ENCODE measurements at places on chromosomes 1 and 21.

DNA sequence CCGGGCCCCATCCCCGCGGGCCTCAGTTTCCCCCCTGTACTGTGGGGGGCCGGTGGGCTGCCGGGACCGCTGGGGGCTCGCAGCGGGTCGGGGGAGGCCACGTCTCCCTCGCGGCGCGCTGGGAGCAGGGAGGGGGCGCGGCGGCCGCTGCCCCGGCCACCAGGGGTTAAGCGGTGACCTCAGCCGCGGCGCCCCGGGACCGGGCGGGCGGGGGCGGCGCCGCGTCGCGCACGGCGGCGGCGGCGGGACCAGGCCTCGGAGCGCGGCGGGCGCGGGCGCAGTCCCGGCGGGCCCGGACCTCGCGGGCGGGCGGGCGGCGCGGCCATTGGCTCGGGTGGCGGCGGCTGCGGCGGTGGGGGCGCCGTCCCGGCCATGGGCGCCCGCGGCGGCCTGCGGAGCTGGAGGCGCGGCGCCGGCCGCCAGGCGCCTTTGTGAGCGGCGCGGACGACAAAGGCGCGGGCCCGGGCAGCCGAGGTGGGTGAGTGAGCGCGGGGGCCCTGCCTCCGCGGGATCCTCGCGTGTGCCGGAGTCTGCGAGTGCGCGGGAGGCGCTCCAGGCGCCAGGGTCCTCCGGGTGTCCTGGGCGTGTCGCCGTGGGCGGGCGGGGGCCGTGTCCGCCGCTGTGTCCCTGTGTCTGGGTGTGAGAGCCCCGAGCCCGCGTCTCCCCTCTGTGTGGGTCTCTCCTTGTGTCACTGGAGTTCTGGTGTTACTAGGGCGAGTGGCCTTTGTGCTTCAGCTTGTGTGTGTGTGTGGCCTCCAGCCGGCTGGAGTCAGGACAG, at the start of gene ARHGEF10L:
ARHGEF10L (plus strand) TSS at position 222 of the 778 bp plus-strand sequence. CDS start 40,898 bp downstream, outside the sequence.
- peak; percentile 18 for DNase-seq

GRCh38 chr1:62722796-62723195, 34.6 kb upstream of the DOCK7 start:
- DNase-seq, result no peak

DNA sequence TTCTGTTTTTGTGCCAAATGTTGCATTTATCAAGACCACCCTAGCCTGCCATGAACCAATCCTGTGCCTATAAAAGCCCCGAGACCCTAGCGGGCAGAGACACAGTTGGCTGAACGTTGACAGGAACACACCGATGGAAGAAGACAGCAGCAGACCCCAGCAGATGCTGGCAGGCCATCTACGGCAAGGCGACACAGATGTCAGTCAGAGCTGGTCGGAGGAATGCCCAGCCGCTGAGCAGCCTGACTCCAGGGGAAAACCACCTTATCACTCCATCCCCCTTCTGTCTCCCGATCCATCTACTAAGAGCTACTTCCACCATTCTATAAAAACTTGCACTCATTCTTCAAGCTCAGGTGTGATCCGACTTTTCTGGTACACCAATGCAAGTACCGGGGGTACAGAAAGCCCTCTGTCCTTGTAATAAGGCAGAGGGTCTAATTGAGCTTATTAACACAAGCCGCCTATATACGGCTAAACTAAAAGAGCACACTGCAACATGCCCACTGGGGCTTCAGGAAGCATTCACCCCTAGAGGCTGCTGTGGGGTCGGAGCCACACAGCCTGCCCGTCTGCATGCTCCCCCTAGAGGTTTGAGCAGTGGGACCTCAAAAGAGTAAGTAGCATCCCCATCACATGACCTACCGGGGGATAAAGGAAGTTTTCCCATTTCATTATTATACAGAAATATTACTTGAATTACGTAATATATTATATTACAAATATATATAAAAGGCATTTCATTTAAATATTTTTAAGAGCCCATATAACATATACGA, 1156.3 kb upstream of the B3GALT2 start:
- DNase-seq, result no peak

DNA sequence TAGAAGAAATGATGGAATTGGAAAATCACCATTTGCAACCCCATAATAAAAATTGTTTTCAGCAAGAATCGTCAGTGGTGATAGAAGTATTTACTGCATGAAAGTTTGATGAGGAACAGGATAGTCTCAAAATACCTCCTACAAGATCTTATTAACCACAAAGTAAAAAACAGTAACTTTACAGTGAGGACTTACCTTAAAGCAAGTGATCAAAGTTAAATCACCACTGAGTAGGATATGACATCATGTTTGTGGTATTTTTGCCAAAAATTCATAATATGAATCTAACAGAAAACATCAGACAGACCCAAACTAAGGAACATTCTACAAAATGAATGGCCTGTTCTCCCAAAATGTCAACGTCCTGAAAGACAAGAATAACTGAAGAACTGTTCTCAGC, 19.9 kb downstream of the ALDH9A1 start:
- no peak for DNase-seq

DNA sequence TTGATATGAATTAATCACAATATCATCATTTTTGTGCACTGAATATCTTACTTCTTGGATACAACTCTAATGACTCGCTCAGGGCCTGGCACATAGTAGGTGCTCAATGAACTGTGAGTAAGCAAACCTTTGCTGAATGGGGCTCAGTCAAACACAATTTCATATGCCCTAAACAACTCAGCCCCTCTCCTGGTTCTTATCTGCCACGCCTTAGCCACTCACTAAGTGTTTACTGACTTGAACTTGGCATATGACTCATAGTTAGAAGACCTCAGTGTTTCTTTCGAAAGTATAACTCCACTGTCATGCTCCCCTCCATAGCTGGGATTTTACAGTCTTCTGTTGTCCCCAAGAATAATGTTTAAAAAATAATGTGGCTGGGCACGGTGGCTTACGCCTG, 4.8 kb upstream of the IFNLR1 start:
- no peak for DNase-seq

GRCh38 chr1:9443913-9444445, 95.3 kb upstream of the SLC25A33 start:
- no peak for DNase-seq

GRCh38 chr1:94927405-94928175, 680 bp upstream of the CNN3 start:
- no peak for DNase-seq

DNA sequence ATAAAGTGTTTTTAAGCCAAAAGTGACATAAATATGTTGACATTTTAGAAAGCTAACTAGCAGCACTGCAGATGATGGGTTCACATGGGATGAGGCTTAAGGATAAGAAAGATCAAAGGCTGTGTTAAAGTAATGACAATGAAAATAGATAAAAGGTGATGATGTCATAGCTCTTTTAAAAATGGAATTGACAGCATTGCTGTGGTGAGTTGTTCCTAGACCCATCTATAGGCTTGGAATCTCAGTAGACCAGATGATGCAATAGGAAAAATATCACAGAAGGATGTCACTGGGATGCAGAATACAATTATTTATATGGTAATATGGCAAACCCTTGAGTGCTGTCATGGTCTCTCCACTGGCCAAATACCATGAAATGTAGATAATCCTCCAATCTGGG, 286.0 kb downstream of the PLA2G4A start:
- no peak for DNase-seq

- DNase-seq, result no peak
Measured at GRCh38 chr1:246971969-246972368, 35.9 kb downstream of the ZNF695 start.

DNA sequence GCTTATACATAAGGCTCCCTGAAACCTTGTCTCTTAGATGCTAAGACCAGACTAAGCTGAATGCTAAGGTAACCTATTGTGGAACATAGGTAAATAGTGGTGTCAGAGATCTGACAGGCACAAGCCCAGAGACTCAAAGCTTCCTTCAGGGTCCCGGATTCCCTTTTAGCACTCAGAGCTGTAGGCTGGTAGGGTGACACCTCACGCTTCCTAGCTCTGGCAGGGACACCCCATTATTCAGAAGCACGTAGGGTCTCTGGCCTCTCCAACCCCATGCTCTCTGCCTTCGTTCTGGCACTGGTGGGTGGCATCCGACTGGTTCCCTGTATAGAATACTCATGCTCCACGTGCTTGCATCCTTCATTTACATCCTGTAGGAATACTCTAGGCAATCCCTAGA, 68.4 kb downstream of the CD34 start:
- no peak for DNase-seq

- no peak for DNase-seq
Measured at GRCh38 chr1:154962795-154963330, 1.3 kb upstream of the PYGO2 start.

DNA sequence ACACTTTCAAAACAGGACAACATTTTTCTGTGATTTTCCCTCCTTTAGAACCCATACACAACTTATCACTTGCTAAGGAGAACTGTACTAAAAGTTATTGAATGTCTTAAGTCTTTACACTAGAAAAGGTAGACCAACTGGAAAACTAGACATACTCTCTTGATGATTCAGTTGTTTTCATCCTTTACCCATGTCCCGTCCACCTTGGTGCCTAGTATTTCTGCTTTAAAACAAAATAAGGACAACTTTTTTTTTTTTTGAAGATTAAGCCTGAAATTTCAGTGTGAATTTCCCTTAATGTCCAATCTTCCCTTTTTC, 4.5 kb downstream of the CDKN2C start:
- DNase-seq, result no peak

DNA sequence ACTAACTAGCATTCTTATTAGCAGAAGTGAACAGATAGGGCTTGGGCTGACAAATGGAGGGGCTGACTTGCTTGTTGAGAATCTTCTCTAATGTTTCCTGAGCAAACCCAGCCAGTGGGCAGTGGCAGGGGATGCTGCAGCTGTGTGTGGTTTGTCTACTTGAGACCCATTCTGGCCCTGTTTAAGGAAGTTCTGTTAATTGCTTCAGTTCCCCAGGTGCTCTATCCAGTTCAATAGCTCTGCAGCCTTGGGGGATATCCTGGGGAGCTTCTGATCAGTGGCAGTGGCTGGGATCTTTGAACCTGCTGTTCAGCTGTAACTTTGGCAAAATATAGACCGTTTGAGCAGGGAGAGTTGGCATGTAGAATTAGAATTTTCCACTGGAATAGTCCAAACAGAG, 137.4 kb downstream of the ZNF326 start:
- DNase-seq, result no peak

- no peak for DNase-seq
Measured at GRCh38 chr21:46570631-46571030, 34.3 kb downstream of the S100B start.

DNA sequence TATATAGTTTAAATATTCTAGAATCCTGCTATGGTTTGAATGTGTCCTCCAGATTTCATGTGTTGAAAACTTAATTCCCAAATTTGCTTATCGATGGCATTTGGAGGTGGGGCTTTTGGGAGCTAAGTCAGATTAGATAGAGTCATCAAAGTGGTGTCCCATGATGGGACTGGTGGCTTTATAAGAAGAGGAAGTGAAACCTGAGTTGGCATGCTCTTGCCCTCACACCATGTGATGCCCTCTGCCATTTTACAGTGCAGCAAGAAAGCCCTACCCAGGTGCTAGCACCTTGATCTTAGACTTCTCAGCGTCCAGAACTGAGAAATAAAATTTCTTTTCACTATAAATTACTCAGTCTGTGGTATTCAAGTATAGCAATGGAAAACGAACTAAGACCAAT, 111.3 kb downstream of the TGFB2 start:
- no peak for DNase-seq

DNA sequence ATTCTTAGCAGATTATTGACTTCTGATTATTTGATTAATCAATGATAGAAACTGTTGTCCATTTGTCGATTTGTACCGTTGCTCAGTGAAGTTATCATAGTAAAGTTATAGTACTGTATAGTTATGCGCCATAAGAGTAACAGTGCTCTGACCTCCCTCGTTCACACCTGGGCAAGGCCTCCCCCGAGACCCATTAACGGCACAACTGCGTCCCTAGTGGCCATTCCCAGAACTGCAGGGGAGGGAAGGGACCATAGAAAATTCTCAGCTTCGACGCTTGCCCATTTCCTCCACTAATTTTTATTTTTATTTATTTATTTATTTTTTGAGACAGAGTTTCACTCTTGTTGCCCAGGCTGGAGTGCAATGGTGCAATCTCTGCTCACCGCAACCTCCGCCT, 334.4 kb downstream of the DSCAM start:
- no peak for DNase-seq

- DNase-seq, result no peak
Measured at GRCh38 chr21:32382108-32382644, 10.6 kb downstream of the URB1 start.

GRCh38 chr1:19488136-19488535, 2.8 kb upstream of the CAPZB start:
- no peak for DNase-seq

- DNase-seq, result no peak
Measured at GRCh38 chr1:16717336-16718098, 22.8 kb upstream of the RNU1-4 start.

GRCh38 chr1:3314491-3315381, 139.7 kb upstream of the ARHGEF16 start:
- no peak for DNase-seq

DNA sequence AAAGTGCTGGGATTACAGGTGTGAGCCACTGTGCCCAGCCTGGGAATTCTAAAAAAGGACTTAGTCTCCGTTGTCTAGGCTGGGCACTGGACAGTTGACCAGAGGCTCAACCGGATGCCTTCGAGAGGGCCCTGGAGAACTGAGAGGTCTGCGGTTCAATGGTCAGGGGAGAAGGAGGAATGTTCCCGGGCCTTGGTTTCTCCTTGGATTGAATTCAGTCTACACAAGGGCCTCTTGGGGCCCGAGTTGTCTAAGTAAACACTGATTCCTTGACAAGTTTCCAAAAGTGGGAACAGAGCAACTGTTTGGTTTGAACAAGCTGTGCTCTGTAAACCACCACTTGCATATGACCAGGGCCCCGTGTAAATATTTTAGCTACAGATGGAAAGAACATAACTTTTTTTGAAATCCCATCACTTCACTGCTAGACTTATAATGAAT, 29.1 kb upstream of the CAPZB start:
- no peak for DNase-seq

DNA sequence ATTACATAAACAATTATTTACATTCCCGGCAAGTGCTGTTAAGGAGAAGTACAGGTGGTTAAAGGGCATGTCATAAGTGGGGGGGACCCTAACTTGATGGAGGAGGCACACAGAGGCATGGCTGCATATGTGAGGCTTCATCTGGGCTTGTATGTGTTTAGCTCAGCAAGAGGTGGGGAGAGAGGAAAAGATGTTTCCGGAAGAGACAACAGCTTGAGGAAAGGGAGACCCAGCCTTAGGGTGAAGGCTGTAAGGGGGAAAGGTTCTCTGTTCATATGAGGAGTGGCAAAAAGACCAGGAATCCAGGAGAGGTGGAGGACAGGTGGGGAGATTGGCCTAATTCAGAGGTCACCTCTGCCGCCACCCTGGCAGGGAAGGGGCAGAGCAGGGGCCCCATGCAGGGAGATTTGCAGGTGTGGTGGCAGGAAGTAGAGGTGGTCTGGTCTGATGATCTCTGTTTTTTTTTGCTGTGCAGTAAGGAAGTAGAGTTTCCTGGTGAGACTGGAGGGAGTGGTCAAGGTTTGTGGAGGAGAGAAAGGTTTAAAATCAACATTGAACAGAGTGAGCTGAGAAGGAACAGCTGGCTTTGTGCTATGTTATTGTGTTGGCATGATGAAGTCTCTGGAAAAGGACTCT, 9.0 kb downstream of the TRAF5 start:
- DNase-seq, result no peak

GRCh38 chr1:76179219-76179698, 104.7 kb downstream of the ST6GALNAC3 start:
- no peak for DNase-seq

All from hematopoietic multipotent progenitor cell (in vitro differentiated cells).